ENCODE measurements at places on chromosomes 6 and 20.
A peak's percentile ranks its signal among the peaks of the same experiment; 100 is the strongest.

- peak; percentile 80 for DNase-seq
Measured at GRCh38 chr6:144284783-144285547, at the start of gene UTRN. Gene UTRN, plus strand, starts transcription at chr6:144285335. Its CDS starts 6,494 bp downstream, at chr6:144291829.

- DNase-seq: no peak
Measured at GRCh38 chr20:1370548-1371110, 22.2 kb downstream of the FKBP1A start.

GRCh38 chr6:85669735-85670194 is 27.1 kb upstream of the SYNCRIP start:
- no peak for DNase-seq

DNA sequence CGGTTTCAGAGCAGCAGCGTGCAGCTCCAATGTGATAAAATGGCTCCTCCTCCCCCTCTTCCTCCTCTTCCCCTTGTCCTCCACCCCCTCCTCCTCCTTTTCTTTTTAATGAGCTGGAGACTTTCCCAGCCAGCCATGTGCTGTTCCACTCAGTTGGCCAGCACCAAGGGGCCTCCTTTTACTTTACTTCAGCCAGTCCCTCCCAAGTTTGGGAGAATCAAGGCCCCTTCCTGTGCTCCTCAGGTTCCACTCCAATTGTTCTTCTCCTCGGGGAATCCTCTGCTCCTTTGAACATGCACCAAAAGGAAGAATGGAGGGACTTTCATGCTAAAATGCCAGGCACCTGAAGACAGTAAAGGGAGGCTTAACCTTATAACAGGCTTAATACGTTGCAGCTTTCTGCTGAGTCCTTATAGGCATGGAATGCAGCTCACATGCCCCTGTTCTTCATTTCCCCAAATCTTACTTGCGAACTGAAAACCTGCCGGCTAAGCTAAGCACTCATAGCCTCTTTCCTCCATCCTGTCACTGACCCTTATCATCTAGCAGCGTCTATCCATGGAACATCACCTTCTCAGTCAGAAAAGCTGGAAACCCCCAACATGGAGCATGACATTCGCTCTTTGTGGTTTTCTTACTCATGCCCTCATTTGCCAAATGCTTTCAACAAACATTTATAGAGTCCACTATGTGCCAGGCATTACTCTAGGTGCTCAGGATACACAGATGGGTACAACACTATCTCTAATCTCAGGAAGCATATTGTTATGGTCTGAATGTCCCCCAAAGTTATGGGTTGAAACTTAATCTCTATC is 170.6 kb downstream of the PHACTR1 start:
- DNase-seq: no peak

- DNase-seq: no peak
Measured at GRCh38 chr6:72819609-72820008, 197.7 kb downstream of the KCNQ5 start.

DNA sequence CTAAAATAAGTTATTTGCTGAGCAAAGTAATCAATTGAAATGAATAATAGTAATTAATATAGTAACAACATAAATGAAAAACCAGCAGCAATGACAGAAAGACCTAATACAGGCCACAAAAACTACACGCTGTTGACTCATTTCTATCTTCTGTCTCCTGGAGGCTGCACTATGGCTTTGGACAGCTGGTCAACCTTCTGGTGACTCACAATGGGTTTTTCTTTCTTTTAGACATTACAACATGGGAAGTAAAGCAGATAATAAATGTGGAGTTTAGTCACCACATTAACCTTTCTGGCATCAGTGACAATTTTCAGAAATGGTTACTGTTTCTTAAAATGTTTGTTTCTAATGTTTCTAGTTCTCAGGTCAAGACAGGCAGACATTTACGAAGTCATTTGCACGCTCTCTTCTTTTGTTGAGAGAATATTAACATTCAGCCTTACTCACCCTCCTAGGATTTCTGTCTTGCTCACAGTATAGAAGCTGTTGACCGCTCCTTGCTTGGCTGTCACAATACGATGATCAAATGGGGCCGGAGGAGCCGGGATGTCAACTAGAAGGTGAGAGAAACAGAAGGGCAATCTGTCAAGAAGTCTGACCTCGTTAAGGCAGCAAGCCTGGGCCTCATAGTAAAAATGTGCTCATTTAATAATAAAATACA is 62.2 kb downstream of the MYLK4 start:
- no peak for DNase-seq

- DNase-seq: peak; percentile 57
Measured at GRCh38 chr6:31479933-31480535, 17.9 kb upstream of the MICB start.

- no peak for DNase-seq
Measured at GRCh38 chr20:44182135-44182765, 4.7 kb downstream of the JPH2 start.
